ENCODE measurements at places on chromosomes 2 and 18. TPM values are rescaled to one million over a fixed set of nuclear protein-coding genes. Genes with fewer than 3 reads are reported as not detected.

The SMARCAL1 gene
- 7.3 TPM for polyA plus RNA-seq

The COL4A4 gene
- polyA plus RNA-seq, result 2.6 TPM

The EGR4 gene
- 0.02 TPM for polyA plus RNA-seq

GRCh38 chr2:26630669-26631360 is 10.4 kb downstream of the CIB4 start:
- H3K4me3 ChIP-seq, result no peak overlapping the region
- peak; percentile 15 for DNase-seq
- H3K36me3 ChIP-seq, result no peaks in the 10 kb centered on the region
- no peaks in the 10 kb centered on the region for H3K4me1 ChIP-seq
- peaks cover 2% of the 10 kb centered on the region for H3K27me3 ChIP-seq

DNA sequence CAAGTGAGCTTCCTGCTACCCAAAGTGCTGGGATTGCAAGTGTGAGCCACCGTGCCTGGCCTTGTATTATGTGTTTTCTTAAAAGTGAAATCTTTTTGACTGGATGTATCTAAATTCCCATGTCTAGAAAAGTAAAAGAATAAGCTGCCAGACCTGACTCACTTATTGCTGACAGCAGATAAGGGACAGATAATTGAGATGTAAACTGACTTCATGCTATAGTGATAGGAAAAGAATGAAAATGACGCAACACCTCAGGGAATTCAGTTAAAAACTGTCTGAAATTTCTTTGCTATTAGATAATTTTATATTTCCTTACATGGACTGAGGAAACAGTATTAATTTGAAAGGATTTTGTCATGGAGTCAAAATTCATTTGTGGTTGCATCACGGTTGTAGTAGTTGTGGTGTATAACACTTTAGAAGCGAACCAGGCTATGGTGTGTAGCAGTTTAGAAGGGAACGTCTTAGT is 19.4 kb downstream of the TTC27 start:
- no peak overlapping the region for H3K4me3 ChIP-seq
- H3K27ac ChIP-seq, result no peak overlapping the region
- no peak for DNase-seq
- no peaks in the 10 kb centered on the region for H3K27me3 ChIP-seq
- peaks cover 32% of the 10 kb centered on the region for H3K36me3 ChIP-seq
